ENCODE measurements at places on chromosomes 1 and 21. TPM values are rescaled to one million over a fixed set of nuclear protein-coding genes. Genes with fewer than 3 reads are reported as not detected.
A peak's percentile ranks its signal among the peaks of the same experiment; 100 is the strongest.

- no peak for DNase-seq
- peaks cover 9% of the 10 kb centered on the region for H3K4me1 ChIP-seq
- H3K27me3 ChIP-seq = peaks cover 58% of the 10 kb centered on the region
Observed at GRCh38 chr1:39722495-39722894, 16.2 kb upstream of the PPIE start.

- H3K4me3 ChIP-seq = peak overlapping the region; percentile 98
- H3K27ac ChIP-seq = peak overlapping the region; percentile 99
- H3K4me1 ChIP-seq = peaks cover 96% of the 10 kb centered on the region
- H3K36me3 ChIP-seq = peaks cover 32% of the 10 kb centered on the region
- peak; percentile 82 for DNase-seq
- H3K27me3 ChIP-seq = no peaks in the 10 kb centered on the region
Observed at GRCh38 chr1:116769561-116769977, 15.3 kb downstream of the CD2 start.

DNA sequence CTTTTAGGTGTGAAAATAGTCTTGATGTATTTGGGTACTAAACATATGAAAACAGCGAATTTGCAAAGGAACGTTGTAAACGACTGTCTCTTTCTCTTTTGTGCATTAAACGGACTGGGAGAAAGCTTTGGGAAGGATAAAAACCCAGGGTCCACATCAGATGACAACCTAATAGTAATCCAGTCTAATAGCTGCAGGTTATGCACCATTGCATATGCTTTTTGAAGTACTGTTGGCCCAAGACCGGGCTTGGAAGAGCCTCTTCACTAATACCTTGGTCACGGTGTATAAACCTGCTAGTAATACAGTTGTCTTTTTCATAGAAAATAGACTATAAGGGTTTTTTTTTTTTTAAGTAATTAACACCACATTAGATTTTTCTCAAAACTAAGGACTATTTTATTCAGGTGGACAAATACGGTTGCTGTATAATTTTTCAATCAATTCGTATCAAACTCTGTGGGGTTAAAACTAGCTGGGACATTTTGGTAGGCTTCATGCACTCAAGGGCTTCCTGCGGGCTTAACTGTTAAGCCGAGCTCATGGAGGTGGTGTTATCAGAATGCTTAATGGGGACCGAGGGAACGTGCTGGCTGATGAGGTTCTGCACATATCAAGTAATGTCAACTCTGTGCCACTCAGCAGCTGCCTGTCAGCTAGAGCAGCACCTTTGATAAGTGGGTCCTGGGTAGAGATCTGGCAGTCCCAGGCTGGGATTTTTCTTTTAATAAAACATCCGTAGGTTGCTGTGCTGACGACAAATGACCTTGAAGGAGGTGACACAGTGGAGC, 2.1 kb downstream of the RYR2 start:
- H3K27me3 ChIP-seq = peaks cover 30% of the 10 kb centered on the region
- peaks cover 10% of the 10 kb centered on the region for H3K4me1 ChIP-seq
- no peak for DNase-seq
- H3K36me3 ChIP-seq = no peaks in the 10 kb centered on the region
- H3K27ac ChIP-seq = no peak overlapping the region

- peaks cover 30% of the 10 kb centered on the region for H3K27me3 ChIP-seq
- peaks cover 5% of the 10 kb centered on the region for H3K36me3 ChIP-seq
- peak; percentile 86 for DNase-seq
- H3K27ac ChIP-seq = no peak overlapping the region
- H3K4me1 ChIP-seq = peaks cover 21% of the 10 kb centered on the region
Observed at GRCh38 chr1:31762726-31763670, 1.1 kb downstream of the ADGRB2 start.

DNA sequence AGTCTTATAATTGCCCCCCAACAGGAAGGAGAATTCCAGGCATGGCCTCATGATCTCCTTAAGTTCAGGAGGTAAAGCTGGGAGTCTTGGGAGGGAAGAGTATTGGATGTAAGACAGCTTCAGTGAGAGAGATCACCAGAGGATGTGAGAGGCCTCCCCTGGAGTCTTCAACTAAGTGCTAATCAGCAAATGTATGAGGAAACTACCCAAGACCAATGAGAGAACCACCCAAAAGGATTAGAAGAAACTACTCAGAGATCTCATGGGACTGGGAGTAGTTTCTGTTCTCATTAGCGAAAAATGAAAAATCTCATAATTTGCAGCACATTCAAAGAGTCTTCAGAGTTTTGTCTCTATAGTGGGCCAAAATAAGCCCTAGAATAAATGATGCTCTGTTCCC, 36.6 kb upstream of the WNT2B start:
- peaks cover 34% of the 10 kb centered on the region for H3K27me3 ChIP-seq
- no peak overlapping the region for H3K27ac ChIP-seq
- DNase-seq = no peak

DNA sequence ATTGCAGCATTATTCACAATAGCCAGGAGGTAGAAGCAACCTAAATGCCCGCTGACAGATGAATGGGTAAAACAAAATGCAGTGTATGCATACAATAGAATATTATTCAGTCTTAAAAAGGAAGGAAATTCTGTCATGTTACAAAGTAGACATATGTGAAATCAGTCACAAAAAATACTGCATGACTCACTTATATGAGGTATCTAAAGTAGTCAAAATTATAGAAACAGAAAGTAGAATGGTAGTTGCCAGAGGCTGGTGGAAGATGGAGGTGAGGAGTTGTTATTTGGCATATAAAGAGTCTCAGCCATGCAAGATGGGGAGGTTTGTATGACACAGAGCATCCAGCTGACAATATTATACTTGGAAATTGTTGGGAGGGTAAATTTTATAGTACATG, 43.0 kb upstream of the EGLN1 start:
- peaks cover 23% of the 10 kb centered on the region for H3K4me1 ChIP-seq
- H3K4me3 ChIP-seq = no peak overlapping the region
- H3K27ac ChIP-seq = no peak overlapping the region
- H3K36me3 ChIP-seq = peaks cover 13% of the 10 kb centered on the region
- DNase-seq = no peak

- H3K27ac ChIP-seq = peak overlapping the region; percentile 33
- no peaks in the 10 kb centered on the region for H3K27me3 ChIP-seq
- H3K36me3 ChIP-seq = peaks cover 5% of the 10 kb centered on the region
- H3K4me1 ChIP-seq = peaks cover 58% of the 10 kb centered on the region
Observed at GRCh38 chr1:54380290-54380882, 25.8 kb downstream of the SSBP3 start.

GRCh38 chr1:78702426-78702825, 52.8 kb downstream of the IFI44 start:
- peaks cover 26% of the 10 kb centered on the region for H3K27me3 ChIP-seq
- H3K4me3 ChIP-seq = no peak overlapping the region
- DNase-seq = no peak
- no peaks in the 10 kb centered on the region for H3K4me1 ChIP-seq
- H3K27ac ChIP-seq = no peak overlapping the region
- H3K36me3 ChIP-seq = no peaks in the 10 kb centered on the region

DNA sequence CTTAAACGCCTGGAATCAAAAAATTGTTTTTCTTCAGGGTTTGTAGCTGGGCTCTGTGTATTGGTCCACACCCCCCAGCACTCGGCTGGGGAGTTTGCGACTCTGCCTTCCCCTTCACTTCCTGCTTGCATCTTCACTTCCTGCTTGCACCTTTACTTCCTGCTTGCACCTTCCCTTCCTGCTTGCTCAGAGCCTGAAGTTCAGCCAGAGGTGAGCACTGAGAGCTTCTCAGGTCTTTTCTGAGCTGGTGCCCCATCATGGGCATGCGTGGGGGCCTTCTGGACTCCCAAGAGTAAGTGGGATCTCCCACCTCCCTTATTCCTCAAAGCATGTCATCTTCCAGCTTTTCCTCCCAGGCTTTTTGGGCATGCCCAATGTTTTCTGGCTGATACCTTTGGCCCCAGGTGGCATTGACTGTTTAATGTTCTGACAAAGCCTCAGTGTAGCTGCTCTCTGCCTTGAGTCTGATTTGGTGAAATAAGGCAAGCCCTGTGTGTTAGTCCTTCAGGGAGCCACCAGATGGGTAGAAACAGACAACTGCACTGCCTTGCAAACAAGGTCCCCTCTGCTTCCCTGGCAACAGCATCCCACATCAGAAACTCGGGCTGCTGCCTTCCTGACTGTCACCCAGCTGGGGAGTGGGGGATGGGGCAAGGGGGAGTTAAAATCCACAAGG, 3.5 kb downstream of the KRTAP10-2 start:
- H3K4me3 ChIP-seq = peak overlapping the region; percentile 77
- peaks cover 12% of the 10 kb centered on the region for H3K36me3 ChIP-seq
- peaks cover 18% of the 10 kb centered on the region for H3K4me1 ChIP-seq
- no peaks in the 10 kb centered on the region for H3K27me3 ChIP-seq
- peak overlapping the region; percentile 98 for H3K27ac ChIP-seq

- H3K36me3 ChIP-seq = no peaks in the 10 kb centered on the region
- no peak for DNase-seq
- H3K4me1 ChIP-seq = peaks cover 14% of the 10 kb centered on the region
- H3K27ac ChIP-seq = no peak overlapping the region
Observed at GRCh38 chr1:53567450-53567849, 108.3 kb downstream of the DMRTB1 start.

- H3K27me3 ChIP-seq = no peaks in the 10 kb centered on the region
- no peak overlapping the region for H3K27ac ChIP-seq
- H3K4me1 ChIP-seq = no peaks in the 10 kb centered on the region
- H3K36me3 ChIP-seq = no peaks in the 10 kb centered on the region
Observed at GRCh38 chr1:189607477-189608096, 870.1 kb downstream of the BRINP3 start.

DNA sequence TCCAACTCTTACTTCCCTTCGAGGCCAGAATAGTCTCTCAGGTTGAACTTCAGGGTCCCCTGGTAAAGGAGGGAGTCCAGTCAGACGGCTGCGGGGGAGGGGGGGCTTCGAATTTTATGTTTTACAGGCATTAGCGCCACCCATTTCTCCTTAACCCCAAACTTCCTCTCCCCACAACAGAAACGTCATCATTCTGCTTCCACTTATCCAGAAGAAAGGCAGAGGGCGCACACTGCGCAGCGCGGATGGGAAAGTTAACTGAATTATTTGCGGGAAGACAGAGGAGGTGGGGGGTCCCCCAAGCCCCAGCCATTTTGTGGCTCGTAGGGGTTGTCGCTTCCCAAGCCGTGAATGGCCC, 529 bp upstream of the PRMT2 start:
- peaks cover 67% of the 10 kb centered on the region for H3K4me1 ChIP-seq
- H3K27ac ChIP-seq = peak overlapping the region; percentile 67
- peaks cover 16% of the 10 kb centered on the region for H3K36me3 ChIP-seq
- H3K27me3 ChIP-seq = no peaks in the 10 kb centered on the region

- peaks cover 26% of the 10 kb centered on the region for H3K27me3 ChIP-seq
- H3K4me1 ChIP-seq = no peaks in the 10 kb centered on the region
- H3K27ac ChIP-seq = no peak overlapping the region
Observed at GRCh38 chr21:33007747-33008146, 18.0 kb upstream of the OLIG2 start.

- no peak for DNase-seq
- H3K27me3 ChIP-seq = no peaks in the 10 kb centered on the region
- H3K36me3 ChIP-seq = no peaks in the 10 kb centered on the region
- no peaks in the 10 kb centered on the region for H3K4me1 ChIP-seq
- H3K27ac ChIP-seq = no peak overlapping the region
Observed at GRCh38 chr1:226659136-226659535, 79.9 kb downstream of the ITPKB start.

GRCh38 chr1:43319288-43319687, 18.3 kb upstream of the MPL start:
- H3K4me3 ChIP-seq = no peak overlapping the region
- peaks cover 9% of the 10 kb centered on the region for H3K4me1 ChIP-seq
- H3K36me3 ChIP-seq = peaks cover 2% of the 10 kb centered on the region
- no peaks in the 10 kb centered on the region for H3K27me3 ChIP-seq

GRCh38 chr1:244349103-244349531, 102.6 kb downstream of the ADSS2 start:
- H3K27me3 ChIP-seq = peaks cover 11% of the 10 kb centered on the region
- H3K4me3 ChIP-seq = no peak overlapping the region
- H3K27ac ChIP-seq = no peak overlapping the region
- H3K4me1 ChIP-seq = peaks cover 23% of the 10 kb centered on the region
- H3K36me3 ChIP-seq = no peaks in the 10 kb centered on the region

DNA sequence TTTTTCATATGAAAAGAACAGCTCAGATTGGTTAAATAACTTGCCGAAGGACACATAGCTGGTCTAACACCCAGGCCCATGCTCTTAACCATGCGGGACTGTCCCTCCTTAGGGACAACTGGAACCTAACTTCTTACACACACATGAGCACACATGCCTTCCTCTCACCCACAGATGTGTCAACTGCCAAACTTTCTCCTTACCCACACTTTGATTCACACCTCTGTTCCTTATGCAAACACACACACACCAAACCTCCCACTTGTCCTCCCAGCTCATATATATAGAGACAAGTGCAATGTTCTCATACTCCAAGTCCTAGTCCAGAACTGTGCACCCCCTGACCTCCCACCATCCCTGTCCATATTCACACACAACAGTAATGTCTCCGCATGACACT, 4.3 kb downstream of the RAB25 start:
- no peak for DNase-seq
- H3K36me3 ChIP-seq = no peaks in the 10 kb centered on the region
- no peak overlapping the region for H3K27ac ChIP-seq
- H3K27me3 ChIP-seq = no peaks in the 10 kb centered on the region

- H3K27me3 ChIP-seq = no peaks in the 10 kb centered on the region
- H3K4me1 ChIP-seq = no peaks in the 10 kb centered on the region
- no peak overlapping the region for H3K27ac ChIP-seq
- no peak for DNase-seq
- H3K36me3 ChIP-seq = no peaks in the 10 kb centered on the region
Observed at GRCh38 chr1:42981871-42982270, 23.2 kb upstream of the SLC2A1 start.

DNA sequence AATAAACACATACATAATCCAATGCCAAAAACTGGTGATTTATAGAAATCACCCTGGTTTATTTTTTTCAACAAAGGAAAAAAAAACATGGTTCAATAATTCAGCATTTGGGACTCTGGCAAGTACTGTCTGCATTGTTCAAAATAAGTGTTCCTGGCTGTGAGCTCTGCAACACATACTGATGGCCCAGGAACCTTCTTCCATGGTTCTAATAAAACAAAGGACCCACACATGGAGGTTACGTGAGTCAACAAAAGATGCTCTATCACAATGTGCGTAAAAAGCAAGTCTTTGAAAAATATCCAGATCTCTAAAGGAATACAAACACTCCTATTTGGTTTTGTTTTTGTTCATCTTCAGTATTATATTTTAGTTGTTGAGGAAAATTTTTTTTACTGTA, 37.9 kb upstream of the C1orf198 start:
- peaks cover 4% of the 10 kb centered on the region for H3K36me3 ChIP-seq
- DNase-seq = no peak
- H3K27me3 ChIP-seq = no peaks in the 10 kb centered on the region
- no peak overlapping the region for H3K4me3 ChIP-seq
- no peak overlapping the region for H3K27ac ChIP-seq
- no peaks in the 10 kb centered on the region for H3K4me1 ChIP-seq

Gene LEFTY2
- not detected for total RNA-seq

Gene CD1B
- total RNA-seq = not detected

Gene LCE1D
- total RNA-seq = not detected

Gene CYYR1
- total RNA-seq = not detected

Gene BNIPL
- total RNA-seq = 2.8 TPM

Gene KIF17
- total RNA-seq = not detected

Gene AMY1A
- total RNA-seq = not detected

Gene FNDC10
- total RNA-seq = 1.00 TPM

Gene MYOC
- not detected for total RNA-seq

Gene ANP32E
- 157 TPM for total RNA-seq

Gene RXFP4
- total RNA-seq = not detected

Gene PTPRU
- 0.83 TPM for total RNA-seq

Gene S100PBP
- 52.9 TPM for total RNA-seq
